T47D (cell line): ENCODE measurements at places on chromosomes 7 and 10.

DNA sequence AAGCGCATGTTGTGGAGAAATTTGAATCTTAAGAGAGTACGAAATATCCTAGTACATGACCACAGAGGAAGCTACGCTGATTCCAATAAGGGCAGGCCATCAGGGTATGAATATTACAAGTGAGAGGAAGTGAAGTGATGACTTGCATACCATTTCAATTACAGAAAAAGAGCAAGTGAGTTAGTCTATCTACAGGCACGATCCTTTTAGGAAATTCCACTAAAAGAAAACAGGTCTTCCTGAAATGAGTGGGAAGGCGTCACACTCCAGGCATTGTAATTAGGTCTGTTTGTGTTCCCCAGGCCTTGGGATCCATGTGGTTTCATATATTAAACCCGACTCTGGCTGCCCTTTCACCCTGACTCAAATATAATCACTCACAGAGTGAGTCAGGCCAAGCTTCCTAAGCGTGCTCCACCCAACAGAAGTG lies 152.5 kb downstream of the SEMA3A start:
- DNase-seq = no peak

- DNase-seq = no peak
Observed at GRCh38 chr10:44177610-44178009, 207.3 kb downstream of the CXCL12 start.

GRCh38 chr10:69801434-69802315 lies at the start of gene COL13A1:
Gene COL13A1, plus strand, starts transcription at chr10:69801906. Its CDS starts 518 bp downstream, at chr10:69802424.
- peak; percentile 33 for DNase-seq

- DNase-seq = peak; percentile 20
Observed at GRCh38 chr7:51344406-51345138, 28.0 kb upstream of the COBL start.

GRCh38 chr7:159091041-159091440 lies 53.6 kb downstream of the VIPR2 start:
- DNase-seq = no peak

- DNase-seq = no peak
Observed at GRCh38 chr7:100397315-100398081, 24.2 kb downstream of the PILRA start.

- no peak for DNase-seq
Observed at GRCh38 chr7:142174441-142174840, 62.9 kb downstream of the MGAM2 start.

GRCh38 chr10:96400465-96400864 lies 41.7 kb upstream of the OPALIN start:
- DNase-seq = no peak

DNA sequence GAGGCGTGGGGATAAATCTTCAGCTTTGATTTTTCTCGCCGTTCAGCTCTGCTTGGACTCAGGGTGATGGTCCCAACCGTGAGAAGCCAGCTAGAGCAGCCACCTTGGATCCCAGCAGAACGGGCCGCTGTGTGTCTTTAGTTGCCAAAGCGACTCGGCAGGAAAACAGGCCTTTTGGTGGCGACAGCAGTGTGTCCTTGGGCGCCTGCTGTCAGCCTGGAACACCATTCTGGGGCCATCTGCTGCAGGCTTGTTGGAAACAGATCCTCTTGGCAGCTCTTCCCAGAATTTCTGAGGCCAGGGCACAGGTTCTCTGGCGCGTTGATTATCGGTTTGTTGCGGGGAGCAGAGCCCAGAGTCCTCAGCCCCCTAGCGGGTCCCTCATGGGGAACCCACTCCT lies 97.6 kb downstream of the CUX1 start:
- DNase-seq = no peak
